ENCODE measurements at places on chromosomes 5 and 9.

- no peak for DNase-seq
Observed at GRCh38 chr9:95086564-95086955, 230.9 kb downstream of the FANCC start.

DNA sequence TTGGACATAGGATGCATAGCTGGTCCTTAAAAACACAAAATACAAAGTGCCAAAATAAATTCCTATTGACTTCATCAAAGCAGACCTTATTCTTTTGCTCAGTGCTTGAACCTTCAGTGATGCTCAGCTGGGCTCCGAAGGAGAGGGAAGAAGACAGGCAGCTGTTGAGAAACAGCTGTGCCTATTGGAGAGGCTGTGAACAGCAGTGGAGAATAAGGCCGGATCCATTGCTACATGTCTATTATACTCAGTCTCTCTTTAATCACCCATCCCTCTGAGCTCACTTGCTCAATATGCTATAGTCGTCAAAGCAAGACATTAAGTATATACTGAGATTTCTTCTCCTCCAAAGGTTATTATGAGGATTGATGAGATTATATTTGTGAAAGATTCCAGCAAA is 174.4 kb downstream of the CHSY3 start:
- DNase-seq, result no peak

- no peak for DNase-seq
Observed at GRCh38 chr9:135244271-135245221, 157.1 kb downstream of the OLFM1 start.

- DNase-seq, result no peak
Observed at GRCh38 chr9:24257726-24258125, 288.0 kb downstream of the IZUMO3 start.

DNA sequence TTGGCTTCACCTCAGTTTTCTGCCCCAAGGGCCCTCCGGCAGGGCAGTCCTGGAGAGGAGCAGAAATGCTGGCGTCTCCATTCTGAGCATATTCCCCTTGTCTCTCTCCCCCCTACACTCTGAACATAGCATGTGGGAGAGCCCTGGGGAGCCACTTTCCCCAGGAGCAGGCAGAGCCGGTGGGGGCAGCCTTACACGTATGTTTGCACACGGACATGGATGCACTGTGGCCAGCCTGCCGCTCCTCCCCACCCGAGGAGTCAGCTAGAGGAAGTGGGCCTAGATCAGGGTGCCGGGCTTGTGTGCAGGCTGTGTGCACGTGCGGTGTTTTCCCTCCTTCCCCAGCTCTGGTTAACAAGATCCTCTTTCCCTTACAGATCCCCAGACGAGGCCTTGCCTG is 25.4 kb upstream of the POMT1 start:
- DNase-seq, result no peak

DNA sequence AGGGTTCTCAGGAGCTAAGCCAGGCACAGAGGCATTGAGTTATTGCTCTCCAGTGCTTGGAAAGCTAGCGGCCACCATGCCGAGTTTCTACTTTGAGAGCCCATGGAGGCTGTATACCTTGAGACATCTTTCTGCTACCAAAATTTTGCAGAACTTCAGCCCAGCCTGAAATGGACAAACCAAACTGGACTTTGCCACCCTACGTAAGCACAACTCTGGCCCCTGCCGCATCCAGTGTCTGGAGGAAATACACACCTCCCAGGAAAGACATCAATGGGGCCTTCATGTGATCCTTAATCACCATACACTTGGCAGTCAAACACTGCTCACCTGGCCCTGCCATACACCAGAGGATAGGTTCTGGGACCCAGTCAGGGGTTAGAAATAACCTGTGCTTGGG is 27.8 kb downstream of the GARNL3 start:
- DNase-seq, result no peak

- no peak for DNase-seq
Observed at GRCh38 chr9:106310782-106311181, 552.2 kb upstream of the ZNF462 start.

GRCh38 chr5:80399526-80400239 is 8.2 kb upstream of the ZFYVE16 start:
- no peak for DNase-seq

GRCh38 chr5:177183142-177183541 is 49.6 kb downstream of the NSD1 start:
- DNase-seq, result no peak

GRCh38 chr5:163432544-163432943 is 4.9 kb upstream of the CCNG1 start:
- DNase-seq, result no peak

GRCh38 chr9:89872913-89873707 is 268.3 kb downstream of the GADD45G start:
- DNase-seq, result no peak

DNA sequence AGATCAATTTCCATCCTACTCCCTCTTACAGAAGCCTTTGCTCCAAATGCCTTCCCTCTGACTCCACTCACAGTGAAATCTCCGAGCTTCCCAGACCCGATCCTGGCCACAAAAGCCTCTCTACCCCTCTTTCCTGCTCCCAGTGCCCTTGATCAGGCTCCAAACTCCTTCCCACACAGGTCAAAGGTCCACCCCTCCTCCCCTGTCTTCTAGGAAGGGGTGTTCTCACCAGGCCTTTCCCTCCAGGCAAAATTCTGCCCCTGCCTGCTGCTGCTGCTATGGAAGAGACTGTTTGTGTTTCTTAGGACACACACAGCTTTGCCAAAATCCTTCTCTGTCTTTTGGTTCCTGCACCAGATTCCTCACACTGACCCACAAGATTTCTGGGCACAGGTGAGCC is 85.8 kb upstream of the ALDH1A1 start:
- DNase-seq, result no peak

- no peak for DNase-seq
Observed at GRCh38 chr5:105954341-105954740, 1716.4 kb downstream of the EFNA5 start.

GRCh38 chr9:91659529-91660495 is 236.2 kb upstream of the NFIL3 start:
- DNase-seq, result no peak

- DNase-seq, result no peak
Observed at GRCh38 chr9:79286992-79287707, 284.6 kb upstream of the TLE4 start.

- no peak for DNase-seq
Observed at GRCh38 chr5:152523964-152524363, 118.9 kb upstream of the NMUR2 start.

- no peak for DNase-seq
Observed at GRCh38 chr5:10565785-10566542, 2.1 kb downstream of the ANKRD33B start.

DNA sequence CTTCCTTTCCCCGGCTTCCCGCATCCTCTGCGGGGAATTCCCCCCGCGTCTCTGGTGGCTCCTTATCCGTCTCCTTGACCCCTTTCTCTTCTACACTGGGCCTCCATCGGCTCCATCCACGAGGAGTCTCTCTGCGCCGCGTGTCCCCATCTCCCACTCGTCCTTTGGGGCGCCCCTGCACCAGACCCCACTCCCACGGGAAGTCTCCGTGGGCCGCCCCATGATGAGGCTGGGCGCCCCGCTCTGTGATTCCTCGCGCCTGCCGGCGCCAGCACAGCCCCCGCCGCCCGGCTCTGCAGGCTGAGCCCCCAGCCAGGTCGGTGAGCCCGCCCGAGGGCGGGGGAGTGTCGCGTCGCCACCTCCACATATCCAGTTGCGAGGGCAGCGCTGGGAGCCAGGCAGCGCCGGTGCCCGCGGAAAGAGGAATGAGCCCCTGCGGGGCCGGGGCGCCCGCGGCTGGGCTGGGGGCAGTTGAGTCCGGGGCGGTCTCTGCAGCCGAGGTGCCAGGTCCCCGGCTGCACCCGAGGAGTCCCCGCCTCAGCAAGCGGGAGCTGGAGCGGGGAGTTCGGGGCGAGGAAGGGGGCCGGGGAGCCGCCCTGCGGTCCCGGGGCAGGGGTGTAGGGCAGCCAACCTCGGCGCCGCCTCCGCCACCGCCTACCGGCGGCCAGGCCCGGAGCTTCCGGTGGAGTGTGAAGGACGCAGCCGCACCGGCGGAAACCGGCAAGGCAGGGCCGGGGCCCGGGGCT is 2.1 kb upstream of the TRAF1 start:
- no peak for DNase-seq

DNA sequence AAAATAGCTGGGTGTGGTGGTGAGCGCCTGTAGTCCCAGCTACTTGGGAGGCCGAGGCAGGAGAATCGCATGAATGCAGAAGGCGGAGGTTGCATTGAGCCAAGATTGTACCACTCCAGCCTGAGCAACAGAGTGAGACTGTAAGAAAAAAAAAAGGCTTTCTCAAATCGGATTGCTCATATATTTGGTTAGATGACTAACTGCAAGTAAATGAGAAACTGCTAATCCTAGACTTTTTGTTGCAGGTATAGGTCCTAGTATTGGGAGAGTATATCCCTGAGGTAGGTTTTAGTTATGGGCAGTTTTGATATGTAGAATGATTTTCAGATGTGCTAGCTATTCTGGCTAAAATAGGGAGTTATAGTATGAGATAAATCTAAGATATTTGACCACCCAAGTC is 944.8 kb downstream of the DNAH5 start:
- DNase-seq, result no peak

GRCh38 chr9:77854258-77854915 is 177.2 kb downstream of the GNAQ start:
- DNase-seq, result no peak

DNA sequence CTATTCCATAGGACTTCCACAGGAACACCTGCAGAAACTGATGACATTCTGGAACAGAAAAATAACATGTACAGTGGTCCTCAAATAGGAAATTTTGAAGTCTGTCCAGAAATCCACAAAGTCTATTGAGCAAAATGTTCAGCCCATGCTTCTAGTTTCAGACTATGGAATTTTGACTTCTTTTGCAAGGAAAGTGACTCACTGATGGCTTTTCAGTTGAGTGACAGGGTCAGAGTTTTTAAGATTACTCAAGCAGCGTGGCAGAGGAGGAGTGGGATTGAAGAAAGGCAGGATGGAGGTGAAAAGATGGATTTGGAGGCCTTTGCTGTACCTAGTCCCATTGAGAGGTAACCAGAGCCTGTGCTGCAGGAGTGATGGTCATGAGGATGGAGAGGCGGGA is 151.5 kb downstream of the GOLPH3 start:
- no peak for DNase-seq

GRCh38 chr5:76571559-76571958 is 51.6 kb downstream of the F2RL2 start:
- DNase-seq, result no peak

GRCh38 chr5:80229902-80230255 is 26.0 kb downstream of the SERINC5 start:
- DNase-seq, result no peak

- no peak for DNase-seq
Observed at GRCh38 chr5:9545136-9545991, 511 bp downstream of the SEMA5A start.

GRCh38 chr5:547086-547924 is 23.1 kb upstream of the SLC9A3 start:
- no peak for DNase-seq

DNA sequence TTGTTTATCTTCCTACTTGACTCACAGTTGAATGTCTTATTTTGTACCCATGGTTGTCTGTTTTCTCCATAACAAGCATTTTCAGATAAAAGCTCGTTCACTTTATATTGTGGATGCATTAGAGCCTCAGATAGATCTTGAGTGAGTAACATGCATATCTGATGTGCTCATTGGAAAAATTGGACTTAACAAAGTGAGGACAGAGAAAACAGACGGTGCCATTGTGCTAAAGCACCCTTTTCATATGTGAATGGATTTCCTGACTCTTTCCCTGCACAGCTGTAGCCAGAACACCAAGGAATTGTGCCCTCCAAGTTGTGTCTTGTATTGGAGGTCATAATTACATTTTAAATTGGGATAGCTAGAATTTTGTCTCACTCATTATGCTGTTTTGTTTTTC is 325.8 kb upstream of the MEF2C start:
- DNase-seq, result no peak

DNA sequence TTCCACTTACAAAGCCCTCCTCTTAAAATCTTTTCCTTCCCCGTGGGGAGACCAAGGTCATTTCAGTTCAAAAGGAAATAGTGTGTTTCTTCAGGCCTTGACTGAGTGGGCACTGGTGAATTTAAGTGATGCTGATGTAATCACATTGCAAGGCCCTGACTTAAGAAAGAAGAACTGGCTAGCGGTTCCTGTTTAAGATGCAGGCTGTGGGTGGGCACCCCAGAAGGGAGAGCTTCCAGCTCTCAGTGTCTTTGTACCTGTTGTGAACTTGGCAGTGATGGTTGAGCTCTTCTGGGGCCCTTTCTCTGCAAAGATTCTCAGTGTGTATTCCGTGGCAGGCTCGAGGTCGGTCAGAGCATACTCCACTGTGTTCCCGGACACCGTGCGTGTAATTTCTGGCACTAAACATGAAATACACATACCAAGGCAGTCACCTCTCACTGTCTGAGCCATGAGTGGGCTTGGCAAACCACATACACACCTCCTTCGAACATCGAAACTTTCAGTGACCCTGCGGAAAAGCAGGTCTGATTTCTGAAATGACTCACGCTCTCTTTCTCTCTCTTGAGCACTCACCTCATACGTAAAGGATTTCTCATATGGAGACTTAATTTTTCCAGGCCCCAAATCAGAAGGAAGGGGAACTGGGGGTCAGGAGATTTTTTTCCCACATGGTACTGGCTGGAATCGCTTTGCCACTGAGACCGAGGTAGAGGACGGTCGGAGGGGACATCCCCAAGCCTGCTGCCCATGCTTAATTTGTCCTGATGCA is 81.9 kb downstream of the TNC start:
- no peak for DNase-seq
